ENCODE measurements at places on chromosomes 2 and 18.

GRCh38 chr2:49914281-49914680 is 760.0 kb upstream of the FSHR start:
- no peak for DNase-seq

DNA sequence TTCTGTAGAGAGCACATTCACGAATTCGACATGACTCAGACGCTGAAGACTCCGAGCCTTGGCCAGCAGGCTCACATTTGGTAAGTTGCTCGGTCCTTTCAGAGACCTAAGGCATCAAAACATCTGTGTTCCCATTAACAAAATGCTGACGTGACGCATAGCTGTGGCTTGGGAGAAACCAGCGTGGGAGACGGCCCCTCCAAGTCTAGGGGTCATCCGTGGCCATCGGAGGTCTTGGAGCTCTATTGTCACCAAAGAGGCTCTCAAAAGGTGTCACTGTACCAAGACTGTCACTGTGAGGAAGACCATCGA is 14.9 kb downstream of the FBLN7 start:
- no peak for DNase-seq

GRCh38 chr2:20115902-20116301 is 64.5 kb upstream of the LAPTM4A start:
- no peak for DNase-seq

GRCh38 chr2:226077841-226078240 is 678.3 kb downstream of the NYAP2 start:
- no peak for DNase-seq

DNA sequence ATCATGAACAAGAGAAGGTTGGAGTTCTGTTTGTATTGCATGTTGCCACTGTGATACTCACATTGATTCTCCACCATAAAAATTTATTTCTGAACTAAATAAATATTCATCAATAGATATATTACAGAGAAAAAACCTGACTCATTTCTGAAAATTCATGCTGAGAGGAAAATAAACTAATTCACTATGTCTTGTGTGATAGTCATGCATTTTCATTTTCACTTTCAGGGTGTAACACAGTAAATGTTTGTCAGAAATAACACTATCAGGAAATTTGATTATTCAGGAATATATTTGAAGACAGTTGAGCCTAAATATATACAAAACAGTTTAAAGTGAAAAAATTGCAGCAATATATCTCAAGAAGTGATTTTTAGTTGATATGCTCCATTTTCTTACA is 335.2 kb downstream of the KCNJ3 start:
- no peak for DNase-seq

DNA sequence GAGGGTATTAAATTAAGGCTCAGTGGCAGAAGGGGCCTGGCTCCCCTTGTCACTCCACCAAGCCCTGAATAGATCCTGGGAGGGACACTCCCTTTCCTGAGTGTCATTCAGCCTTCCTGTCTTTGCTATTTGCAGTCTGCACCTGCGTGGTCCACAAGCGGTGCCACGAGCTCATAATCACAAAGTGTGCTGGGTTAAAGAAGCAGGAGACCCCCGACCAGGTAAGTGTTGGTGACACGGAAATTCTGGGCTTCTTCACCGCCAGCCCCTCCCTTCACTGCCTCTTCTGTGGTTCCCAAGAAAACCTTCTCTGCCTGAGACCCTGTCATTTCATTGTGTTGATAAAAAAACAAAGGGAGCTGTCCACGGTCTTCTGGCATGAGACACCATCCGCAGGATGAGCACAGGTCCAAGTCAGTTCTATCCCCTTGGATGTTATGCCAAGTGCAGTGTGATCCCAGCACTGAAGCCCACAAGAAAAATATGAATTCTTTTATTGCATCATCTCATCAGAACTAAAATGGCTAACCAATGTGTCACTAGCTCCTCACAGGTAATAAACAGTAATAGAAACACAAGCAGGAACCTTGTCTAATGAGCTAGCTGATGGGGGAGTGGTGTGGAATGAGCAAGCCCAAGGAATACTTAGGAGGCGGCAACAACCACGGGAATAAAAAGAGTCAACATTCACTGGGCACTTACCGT is 316.9 kb upstream of the EPAS1 start:
- DNase-seq: no peak

DNA sequence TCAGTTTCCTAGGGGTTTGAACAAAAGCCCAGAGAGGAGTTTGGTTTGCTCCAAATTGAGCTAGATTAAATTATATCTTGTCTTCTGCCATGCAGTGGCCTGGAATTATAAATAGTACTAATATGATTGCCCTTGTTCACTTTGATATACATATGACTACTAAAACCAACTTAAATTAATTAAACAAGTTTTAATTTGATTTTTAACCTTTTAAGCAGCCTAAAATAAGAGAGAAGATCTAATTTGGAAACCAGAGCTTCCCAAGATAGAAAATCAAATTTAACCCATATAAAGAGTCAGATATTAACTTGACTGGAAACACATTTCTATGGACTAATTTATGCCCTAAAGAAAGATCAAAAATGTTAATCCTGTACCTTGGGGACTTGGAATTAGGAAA is 444.5 kb upstream of the SLC8A1 start:
- no peak for DNase-seq

DNA sequence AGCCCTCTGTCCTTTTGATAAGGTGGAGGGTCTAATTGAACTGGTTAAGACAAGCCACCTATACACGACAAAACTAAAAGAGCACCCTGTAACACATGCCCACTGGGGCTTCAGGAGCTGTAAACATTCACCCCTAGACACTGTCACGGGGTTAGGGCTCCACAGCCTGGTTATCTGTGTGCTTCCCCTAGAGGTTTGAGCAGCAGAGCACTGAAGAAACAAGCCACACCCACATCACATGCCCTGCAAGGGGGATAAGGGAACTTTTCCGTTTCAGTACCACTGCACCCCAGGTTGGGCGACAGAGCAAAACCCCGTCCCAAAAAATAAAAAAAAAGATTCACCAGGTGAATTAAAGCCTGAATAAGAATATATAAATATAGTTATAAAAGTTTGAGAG is 913.7 kb upstream of the ACVR2A start:
- no peak for DNase-seq

GRCh38 chr2:78779761-78780160 is 245.7 kb upstream of the REG3G start:
- peak; percentile 76 for DNase-seq

- DNase-seq: no peak
Measured at GRCh38 chr18:8895341-8895740, 190.0 kb downstream of the MTCL1 start.

GRCh38 chr2:179373816-179374215 is 109.2 kb upstream of the SESTD1 start:
- no peak for DNase-seq

- DNase-seq: no peak
Measured at GRCh38 chr18:44729631-44730101, 49.0 kb downstream of the SETBP1 start.

All from muscle of back (tissue), 13 donors.